ENCODE measurements at places on chromosomes 4 and X.
A peak's percentile ranks its signal among the peaks of the same experiment; 100 is the strongest.

DNA sequence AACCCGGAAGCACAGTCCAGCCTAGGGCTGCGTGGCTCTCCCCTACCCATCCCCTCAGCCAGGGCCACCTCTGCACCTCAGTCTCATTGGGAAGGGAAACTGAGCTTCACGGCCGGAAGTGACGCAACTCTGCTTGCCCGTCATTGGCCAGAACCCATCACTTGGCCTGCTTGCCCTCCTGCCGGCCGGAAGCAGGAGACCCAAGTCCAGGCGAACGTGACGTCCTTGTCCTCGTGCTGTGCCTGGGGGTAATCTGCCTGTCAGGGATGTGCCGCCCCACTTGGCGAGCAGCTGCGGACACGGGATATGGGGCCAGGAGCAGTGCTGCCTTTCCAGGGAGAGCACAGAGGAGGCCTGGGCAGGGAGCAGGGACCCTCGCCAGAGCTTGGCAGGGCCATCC is 31.2 kb downstream of the ZFYVE28 start:
- ATAC-seq = no peak

- no peak for ATAC-seq
Observed at GRCh38 chr4:115972967-115973366, 859.5 kb upstream of the NDST4 start.

GRCh38 chr4:29983890-29984289 is 736.3 kb upstream of the PCDH7 start:
- no peak for ATAC-seq

DNA sequence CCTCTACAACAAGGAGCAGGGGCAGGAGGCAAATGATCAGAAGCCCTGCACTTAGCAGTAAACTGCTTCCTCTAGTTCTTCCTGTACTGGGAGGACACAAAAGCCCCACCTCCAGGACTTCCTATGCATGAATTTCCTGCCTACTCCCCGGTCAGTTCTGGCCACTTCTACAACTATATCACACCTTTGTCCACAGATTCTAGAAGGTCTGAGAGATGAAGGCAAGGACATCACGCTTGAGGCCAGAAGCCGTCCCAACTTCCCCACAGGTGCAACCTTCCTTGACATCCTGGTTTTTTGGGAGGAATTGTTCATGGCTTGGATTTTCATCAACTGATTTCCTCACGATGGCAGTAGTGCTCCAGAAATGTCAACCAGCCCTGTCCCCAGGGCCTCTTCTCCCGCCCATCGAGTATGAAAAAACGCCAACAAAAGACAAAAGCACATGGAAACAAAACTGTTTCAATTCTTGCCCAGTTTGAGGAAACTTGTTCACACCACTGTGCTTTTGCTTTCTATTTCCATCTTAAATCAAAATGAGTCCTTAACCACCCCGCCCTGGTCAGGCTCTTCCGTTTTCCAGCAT is 206.5 kb upstream of the STK26 start:
- peak; percentile 90 for ATAC-seq

GRCh38 chrX:10945498-10945897 is 165.6 kb upstream of the HCCS start:
- no peak for ATAC-seq

- no peak for ATAC-seq
Observed at GRCh38 chrX:51281758-51282318, 50.8 kb upstream of the NUDT10 start.

DNA sequence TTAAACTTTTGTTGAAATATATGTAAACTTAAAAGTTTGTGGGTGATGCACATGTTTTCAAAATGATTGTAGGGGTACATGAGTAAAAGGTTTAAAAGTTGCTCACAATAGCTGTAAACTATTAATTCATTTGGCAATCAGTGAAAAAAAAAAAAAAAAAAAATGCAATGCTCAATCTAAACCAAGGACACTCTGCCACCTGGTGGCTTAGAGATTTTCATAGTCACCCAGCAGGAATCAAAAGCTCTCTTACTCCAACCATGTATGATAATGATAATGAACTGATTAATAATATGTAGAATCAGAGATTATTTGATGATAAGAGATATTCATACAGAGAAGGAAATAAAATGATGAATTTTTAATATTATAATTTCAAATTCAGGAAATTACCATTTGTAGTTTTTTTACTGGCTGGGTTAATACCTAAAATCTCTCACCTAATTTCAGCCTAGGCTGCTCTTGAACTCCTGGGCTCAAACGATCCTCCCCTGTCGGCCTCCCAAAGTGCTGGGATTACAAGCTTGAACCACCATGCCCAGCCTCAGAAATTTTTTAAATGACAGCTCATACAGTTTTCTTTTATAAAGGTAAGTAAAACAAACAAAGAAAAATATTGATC is 46.9 kb upstream of the SLC25A4 start:
- ATAC-seq = no peak

DNA sequence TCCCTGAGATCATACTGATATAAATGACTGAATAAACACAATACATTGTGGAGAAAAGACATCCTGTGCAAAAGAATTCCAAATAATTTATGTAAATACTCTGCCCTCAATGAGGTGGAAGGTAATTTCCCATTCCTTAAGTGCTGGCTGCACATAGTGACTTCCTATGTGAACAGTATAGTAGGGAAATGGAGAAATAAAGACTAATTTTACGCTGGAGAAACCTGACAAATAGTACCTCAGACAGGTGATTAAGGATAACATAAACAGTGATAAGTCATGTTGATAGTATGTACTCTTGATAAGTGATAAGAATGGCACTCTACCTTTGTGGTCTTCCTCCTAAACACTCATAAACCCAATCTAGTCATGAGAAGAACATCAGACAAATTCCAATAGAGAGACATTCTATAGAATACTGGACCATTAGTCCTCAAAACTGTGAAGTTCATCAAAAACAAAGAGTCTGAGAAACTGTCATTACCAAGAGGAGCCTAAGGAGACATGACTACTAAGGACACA is 274.0 kb downstream of the CHIC1 start:
- ATAC-seq = no peak

GRCh38 chr4:8639021-8639420 is 46.5 kb downstream of the CPZ start:
- ATAC-seq = no peak

- no peak for ATAC-seq
Observed at GRCh38 chr4:179867300-179867878, 2375.8 kb upstream of the TENM3 start.

GRCh38 chr4:41058426-41058825 is 155.9 kb downstream of the APBB2 start:
- ATAC-seq = no peak

GRCh38 chr4:61741327-61742096 is 541.4 kb downstream of the ADGRL3 start:
- no peak for ATAC-seq

DNA sequence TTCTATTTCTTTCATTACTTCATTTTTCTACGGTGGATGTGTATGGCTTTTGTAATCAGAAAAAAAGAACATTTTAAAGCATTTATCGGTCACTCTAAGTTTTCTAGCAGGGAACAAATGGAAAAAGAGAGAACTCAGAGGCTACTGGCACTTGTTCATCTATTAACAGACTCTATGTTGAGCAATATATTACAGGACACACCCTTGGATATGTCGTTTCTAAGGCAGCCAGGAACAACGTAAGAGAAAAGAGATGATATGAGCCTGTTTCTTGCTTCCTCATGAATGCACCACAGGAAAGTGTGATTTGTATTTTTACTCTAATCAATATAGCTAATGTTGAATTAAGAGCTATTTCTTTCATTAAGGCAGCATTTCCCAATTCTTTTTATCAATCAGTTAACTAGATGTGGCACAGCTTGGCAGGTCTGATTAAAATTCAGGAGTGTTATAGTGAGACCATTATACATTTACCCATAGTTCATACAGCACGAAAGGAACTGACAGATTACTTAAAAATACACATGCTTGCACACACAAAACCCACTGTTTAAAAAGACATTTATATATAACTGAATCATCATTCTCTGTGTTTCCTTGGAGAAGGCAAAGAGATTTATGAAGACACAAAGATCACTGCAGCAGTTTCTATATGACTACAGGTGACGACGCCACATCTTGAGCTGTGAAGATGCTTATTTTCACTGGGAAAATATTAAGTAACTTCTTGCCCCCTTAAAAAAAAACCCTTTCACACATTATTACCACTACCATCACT is 13.0 kb downstream of the RAB9B start:
- ATAC-seq = peak; percentile 55

- ATAC-seq = peak; percentile 71
Observed at GRCh38 chr4:7910263-7910896, 29.3 kb downstream of the AFAP1 start.

- ATAC-seq = no peak
Observed at GRCh38 chrX:132741689-132742088, 216.7 kb downstream of the HS6ST2 start.

DNA sequence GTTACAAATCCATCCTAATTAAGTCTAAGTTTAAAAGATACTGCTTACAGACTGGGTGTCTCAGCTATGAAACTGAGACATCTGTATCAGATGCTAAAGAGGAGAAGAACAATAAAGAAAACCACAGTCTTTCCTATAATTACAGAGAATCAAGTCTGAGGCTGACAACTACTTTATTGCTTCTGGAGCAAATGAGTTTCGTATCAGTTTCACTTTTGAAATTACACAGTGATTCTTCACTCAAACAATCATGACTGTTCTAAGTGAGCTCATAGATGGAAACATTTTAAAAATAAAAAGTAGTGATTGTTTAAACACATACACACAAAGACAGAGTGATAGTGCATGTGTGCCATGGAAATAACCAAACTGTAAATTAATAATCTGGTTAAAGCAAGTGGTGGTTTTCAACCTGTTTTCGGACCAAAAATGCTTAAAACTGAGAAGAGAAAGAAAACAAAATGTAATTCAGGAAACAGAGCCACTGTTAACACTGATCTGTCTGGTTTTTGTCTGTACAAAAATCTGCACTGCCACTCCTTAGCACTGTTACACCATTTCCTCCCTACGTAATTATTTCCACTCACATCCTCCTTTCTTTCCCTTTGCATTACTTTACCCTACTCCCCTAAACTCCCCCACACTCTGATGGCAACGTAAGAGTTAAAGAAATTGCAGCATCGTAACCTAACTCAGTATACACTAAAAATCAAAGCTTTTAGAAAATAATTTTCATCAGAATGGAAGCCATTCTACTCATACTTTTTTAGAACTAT is 12.5 kb downstream of the RFC1 start:
- ATAC-seq = peak; percentile 83

DNA sequence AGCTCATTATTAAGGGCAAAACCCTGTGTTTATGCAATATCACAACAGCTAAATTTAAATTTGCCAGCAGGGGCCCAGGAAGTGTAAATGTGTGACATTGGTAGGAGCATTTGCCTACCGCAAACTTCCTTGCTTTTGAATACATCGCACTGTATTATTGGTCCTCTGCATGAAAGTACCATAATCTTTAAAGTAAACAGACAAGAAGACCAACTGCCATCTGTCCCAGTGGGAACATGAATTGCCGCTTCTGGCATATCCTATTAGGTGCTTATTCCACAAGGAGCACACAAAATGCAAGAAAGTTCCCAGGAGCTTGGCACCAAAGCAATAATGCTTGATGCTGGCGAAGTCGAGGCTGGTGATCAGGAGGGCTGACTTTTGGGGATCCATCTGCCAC is 51.3 kb downstream of the SOD3 start:
- ATAC-seq = no peak

DNA sequence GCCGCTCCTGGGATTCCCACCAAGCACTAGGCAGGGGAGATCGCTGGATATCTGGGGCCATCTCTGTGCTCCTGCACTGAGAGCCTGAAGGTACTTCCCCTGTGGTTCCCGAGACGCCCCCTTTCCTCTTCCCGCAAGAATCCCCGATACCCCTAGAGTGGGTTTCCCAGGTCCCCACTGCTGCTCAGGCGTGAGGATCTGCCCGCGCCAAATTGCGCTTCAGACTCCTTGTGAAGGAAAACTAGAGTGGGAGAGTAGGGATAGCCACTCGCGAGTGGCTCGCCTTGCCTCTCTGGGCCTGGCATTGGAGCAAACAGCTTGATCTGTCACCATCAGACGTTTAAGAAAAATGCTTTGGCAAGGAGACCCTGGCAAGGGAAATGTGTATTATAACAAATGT is 1.5 kb downstream of the IL1RAPL2 start:
- ATAC-seq = no peak

GRCh38 chr4:56208103-56208502 is 179.2 kb downstream of the AASDH start:
- ATAC-seq = no peak

- ATAC-seq = no peak
Observed at GRCh38 chr4:158496030-158496741, 25.5 kb upstream of the RXFP1 start.

- ATAC-seq = no peak
Observed at GRCh38 chr4:23882976-23883531, 6.8 kb downstream of the PPARGC1A start.

Data from gastroesophageal sphincter (tissue), 4 donors.